ENCODE measurements at places on chromosomes 7 and 10.

- DNase-seq: no peak
Measured at GRCh38 chr7:7639421-7639820, 1.1 kb upstream of the UMAD1 start.

DNA sequence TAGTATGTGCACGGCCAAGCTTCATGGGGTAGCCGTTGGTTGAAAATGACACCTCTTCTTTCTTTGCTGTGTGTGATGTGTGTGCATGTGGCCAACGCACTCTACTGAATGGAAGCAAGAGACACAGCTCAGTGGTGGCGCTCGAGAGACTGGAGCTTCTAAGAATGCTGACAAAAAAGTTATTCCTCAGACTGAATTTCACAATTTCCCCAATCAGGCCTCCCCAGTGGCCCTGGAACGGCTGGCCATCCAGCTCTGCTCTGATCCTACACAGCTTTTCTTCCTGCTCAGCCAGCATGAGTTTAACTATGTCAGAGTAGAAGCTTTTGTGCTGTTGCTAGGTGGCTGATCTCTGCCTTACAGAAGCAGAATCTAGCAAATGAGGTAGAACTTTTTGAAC, 186.7 kb upstream of the PLXDC2 start:
- no peak for DNase-seq

DNA sequence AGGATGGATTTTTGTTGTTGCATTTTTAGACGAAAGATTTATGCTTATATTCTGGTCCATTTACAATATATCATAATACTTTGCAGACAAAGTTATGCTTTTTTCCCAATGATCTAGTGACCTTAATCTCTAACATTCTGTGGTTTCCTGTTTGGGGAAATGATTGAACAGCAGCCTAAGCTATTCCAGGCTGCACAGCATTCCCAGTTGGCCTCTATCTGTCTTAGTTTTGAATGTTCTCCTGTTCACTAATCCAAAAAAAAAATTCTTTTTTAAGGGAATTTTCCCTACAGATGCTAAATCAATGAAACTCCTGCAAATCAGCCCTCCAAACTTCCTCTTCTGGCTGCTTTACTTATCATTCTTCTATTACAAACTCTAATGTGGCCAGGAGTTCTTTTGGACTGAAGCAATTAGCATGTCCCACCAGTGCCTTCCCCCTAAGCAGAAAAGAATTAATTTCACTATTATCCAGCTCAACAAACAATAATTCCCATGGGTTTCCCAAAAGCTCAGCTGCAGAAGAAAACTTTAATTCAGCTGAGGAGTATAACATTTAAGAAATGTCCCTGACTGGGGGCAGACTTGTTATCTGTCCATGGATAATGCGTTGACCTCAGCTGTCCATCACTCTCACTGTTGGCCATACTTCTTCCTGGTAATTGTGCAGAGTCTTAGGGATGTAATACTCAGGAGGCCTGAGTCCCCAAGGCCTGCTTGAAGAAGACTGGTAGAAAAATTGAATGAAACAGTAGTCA, 81.9 kb upstream of the TRIL start:
- DNase-seq: no peak

DNA sequence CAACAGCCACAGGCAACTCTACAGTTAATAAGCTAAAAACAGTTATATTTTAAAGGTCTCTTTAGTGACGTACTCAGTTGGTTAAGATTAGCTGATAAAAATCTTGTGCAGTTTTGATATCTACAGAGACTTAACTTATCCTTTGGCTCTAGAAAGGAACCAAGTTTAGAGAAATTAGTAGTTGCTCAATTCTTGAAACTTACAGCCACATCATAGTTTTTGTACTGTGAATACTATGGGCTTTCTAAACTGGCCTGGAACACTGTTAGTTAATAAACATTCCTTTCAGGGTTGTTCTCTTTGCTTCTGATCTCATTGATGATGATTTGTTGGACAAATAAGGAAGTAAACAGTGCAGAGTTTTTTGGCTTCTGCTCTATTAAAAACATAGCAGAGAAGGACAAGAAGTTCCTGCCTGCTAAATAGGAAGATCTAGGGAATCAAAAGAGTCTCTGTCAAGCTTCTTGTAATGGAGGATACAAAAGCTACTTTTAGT, 73.1 kb downstream of the MKLN1 start:
- DNase-seq: no peak

- no peak for DNase-seq
Measured at GRCh38 chr10:115818012-115818411, 455.0 kb downstream of the GFRA1 start.

- DNase-seq: no peak
Measured at GRCh38 chr7:157021071-157021870, 10.8 kb upstream of the MNX1 start.
